T-cell (primary cell): ENCODE measurements at places on chromosomes 12 and 14.

- DNase-seq, result no peak
Observed at GRCh38 chr12:129779989-129780388, 123.8 kb downstream of the TMEM132D start.

- no peak for DNase-seq
Observed at GRCh38 chr14:77364146-77364545, 12.7 kb downstream of the TMED8 start.

DNA sequence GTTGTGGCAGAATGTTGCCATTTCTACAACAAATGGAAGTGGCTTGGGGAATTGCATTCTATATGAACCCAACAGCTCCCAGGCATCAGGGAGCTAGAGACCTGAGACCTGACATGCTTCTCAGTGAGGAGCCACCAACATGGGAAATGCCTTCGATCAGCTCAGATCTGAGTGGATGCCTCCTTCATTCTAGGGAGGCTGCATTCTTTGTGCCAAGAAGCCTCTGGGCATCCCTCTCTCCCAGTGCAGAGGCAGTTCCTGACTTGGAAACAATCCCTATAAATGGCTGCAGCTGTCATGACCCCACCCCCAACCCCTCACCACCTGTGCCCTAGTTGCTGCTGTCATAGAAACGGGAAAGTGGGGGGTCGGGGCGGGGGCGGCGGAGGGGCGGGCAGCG lies 196.3 kb downstream of the PPM1H start:
- DNase-seq, result no peak

DNA sequence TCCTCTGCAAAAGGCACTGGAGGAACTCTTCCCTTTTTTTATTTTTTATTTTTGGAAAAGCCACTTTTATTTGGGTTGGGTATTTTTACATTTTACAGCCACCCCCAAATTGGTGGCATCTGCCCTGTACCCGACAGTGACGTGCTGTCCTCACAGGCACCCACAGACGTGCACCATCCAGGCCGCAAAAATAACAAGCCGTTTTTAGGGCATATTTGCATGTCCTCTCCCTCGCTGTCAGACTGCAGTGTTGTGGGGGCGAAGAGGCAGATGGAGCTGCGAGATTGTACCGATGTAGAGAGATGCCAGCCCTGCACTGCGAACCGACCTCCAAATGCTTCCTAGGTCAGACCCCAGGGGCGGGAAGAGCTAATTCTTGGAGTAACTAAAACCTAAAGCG lies 12.2 kb downstream of the JDP2 start:
- no peak for DNase-seq

GRCh38 chr12:98698603-98699463 lies 53.7 kb downstream of the APAF1 start:
- DNase-seq, result no peak

DNA sequence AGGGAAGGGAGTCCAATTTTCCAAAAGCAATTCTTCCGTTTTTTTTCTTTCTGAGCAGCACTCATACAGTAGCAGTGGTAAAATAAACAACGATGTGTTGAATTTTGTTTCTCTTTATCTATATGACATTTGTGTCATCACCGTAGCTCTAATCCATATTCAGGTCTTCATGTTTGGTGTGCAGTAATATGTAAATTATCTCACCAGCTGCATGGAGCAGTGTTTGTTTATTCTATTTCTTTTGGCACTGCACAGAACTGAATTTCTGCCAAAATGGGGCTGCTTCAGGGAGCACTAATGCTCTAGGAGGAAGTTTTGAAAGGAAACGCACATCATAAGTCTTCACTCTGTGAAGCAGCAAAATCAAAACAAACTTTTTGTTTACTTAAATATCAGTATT lies 130.0 kb upstream of the NPAS3 start:
- no peak for DNase-seq

DNA sequence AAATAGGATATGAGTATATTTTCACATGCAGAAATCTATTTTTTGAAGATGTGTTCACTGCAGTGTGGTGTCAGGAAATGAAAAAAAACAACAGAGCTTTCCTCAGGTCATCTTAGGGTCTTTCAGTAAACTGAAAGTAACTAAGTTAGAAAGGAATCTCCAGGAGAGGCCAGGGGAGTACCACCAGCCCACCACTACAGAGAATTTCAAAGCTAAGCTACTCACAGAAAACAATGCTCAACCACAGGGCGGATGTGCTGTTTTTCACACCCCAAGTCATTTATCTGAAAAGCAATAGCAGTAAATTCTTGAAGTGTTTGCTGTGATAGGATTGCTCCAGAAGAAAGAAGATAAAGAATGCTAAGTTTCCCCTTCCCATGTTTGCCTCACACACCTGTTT lies 79.0 kb downstream of the IFNG start:
- DNase-seq, result no peak

DNA sequence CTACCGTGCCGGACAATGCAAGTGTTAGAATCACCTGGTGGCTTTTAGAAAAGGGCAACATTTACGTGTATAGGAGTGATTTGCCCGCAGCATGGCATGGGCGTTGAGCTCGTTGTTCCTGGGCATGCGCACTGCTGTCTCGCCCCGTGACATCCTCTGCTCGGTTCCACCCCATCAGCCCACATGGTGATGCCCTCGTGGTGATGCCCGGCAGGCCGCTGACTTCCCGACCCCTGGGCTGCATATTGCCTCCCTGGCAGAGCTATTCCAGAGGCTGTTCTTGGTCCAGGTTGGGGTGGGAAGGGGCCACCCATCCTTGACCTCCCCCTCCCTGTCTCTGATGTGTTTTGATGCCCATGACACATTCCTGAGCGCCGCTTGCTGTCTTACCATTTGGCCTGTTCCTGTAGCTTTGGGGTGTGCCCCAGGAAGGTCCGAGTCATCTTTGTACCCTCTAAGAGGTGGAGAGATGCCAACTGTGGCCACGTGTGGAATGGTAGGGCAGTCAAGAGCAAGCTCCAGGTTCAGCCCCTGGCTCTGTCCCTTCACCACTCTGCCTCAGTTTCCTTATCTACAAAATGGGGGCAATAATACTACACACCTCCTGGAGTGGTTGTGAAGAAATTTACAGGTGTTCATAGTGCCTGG lies 4.8 kb downstream of the HIP1R start:
- DNase-seq, result no peak

DNA sequence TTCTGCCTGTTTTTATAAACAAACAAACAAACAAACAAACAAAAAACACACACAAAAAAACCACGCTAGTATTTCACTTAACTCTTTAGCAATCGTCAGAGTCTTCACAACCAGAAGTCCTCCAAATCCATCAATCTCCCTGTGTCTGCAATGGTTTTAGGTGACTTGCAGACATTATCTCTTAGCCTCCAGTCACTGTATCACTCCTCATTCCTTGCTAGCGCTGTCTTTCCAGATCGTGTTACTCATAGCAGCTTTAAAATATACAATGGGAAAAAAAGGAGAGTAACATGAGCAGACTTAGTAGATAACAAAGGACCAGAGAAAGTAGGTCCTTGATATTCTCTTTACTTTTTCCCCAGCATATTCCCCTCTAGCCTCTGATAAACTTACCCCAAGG lies 15.5 kb upstream of the ETNK1 start:
- no peak for DNase-seq

DNA sequence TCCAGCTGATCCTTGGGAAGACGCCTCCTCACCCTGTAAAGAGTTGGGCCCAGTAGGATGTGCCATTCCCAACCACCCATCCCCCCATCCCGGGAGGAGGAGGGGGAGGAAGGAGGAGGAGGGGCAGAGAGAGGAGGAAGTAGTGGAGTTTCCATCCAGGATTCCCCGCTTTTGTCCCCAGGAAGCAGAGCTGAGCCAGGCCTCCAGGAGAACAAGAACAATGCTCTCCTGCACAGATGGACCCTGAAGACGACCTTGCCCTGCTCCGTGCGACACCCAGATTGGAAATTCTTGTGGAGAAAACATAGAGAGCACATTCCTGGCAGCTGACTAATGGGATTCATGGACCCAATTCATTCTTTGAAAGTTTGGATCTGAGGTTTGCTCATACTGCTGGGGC lies 132.3 kb upstream of the CRY1 start:
- DNase-seq, result no peak

DNA sequence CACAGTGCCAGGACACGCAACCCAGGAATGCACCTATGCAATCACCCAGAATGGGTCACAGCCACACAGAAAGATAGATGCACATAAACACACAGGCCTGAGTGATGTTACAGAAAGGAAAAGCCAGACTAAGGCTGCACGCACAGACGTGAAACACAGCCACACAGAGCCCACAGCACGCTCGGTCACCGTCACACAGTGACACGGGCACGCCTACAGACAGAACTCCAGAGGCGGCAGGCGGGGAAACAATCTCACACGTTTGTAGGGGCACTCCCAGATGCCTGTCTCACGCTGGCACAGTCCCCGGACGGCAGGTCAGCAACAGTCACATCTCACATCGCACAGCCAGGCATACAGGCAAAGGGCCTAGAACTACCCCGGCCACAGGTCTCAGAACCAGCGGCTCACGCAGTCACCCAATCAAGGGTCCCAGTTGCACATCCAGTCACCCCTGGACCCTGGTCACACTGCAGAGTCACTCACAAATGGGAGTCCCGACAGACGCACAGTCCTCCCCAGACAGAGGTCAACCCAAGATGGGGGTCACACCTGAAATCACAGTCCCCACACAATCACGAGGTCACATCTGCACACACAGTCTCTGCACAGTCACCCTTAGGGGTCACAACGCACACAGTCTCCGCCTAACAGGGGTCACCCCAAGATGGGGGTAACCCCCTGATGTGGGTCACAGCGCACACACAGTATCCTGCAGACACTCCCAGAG lies 790 bp downstream of the SSH1 start:
- peak; percentile 53 for DNase-seq

DNA sequence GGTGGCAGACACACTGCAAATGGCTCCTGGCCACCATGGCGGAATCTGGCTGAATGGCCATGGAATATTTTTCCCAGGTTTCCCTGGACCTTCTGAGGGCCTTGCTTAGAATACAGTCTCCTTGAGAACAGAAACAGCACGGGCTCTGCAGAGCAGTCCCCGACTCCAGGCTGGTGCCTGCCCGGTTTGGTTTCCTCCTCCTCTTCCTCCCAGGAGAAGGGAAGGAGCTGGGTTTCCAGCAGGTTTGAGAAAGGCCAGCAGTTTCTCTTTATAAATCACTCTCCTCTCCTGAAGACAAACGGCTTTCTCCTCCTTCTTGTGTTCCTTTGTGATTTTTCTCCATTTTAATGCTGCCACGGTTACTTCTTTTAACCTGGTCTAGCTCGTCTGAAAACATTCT lies 106.8 kb upstream of the RFLNA start:
- DNase-seq, result no peak

DNA sequence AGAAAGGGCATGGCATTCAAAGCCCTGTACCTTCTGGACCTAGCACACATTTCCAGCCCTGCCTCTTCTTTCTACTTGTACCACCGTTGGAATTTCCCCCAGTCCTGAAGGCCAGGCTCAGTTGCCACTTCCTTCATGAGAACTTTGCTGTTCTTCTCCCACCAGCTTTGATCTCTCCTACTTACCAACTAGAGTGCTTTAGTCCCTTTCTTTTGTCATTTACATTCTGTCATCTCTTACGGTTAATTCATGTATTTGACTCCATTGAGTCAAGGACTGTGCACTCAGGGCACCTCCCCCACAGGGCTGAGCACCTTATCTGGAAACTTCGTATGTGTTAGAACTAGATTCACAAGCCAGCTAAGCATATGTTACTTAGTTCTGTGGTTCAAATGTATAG lies 26.3 kb downstream of the BICDL1 start:
- DNase-seq, result peak; percentile 34

- no peak for DNase-seq
Observed at GRCh38 chr14:59360923-59361794, 104.0 kb downstream of the GPR135 start.

GRCh38 chr12:100908501-100908900 lies 113.9 kb downstream of the ANO4 start:
- no peak for DNase-seq

GRCh38 chr14:32938719-32939253 lies at the start of gene NPAS3:
Gene NPAS3, plus strand, starts transcription at chr14:32938879.
- no peak for DNase-seq

DNA sequence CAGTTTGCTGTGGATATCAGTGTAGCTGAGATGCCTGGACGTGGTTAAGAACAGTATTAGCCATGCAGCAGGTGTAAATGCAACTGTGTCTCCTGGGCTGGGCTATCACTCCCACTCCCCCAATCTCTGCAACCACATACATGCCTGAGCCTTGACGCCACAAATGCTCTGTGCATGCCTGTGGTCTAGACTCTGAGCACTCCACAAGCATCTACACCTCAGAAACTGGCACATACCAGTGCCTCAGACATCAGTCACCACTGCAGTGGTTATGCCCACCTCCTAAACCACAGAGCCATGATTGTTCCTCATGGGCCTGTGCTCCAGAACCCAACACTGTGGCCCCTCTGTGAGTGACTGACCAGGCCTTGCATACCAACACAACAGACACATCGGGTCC lies 226.8 kb upstream of the ALG10 start:
- no peak for DNase-seq

DNA sequence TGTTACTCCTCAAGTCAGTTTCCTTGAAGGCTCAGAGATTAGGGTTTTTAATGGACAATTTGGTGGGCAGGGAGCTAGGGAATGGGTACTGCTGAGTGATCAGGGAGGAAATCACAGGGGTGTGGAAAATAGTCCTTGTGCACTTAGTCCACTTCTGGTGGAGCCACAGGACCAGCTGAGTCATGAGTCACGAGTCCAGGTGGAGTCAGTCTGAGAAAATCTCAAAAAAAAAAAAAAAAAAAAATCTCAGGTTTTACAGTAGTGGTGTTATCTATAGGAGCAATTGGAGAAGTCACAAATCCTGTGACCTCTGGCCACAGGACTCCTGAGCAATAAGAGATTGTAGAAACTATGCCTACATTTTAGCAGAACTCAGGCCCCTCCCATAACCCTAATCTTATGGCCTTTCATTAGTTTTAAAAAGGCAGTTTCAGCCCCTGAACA lies 28.2 kb upstream of the AMN1 start:
- no peak for DNase-seq

- peak; percentile 57 for DNase-seq
Observed at GRCh38 chr12:48119078-48119833, at the start of gene PFKM. Gene PFKM, plus strand, starts transcription at chr12:48119364. Its CDS starts 3,411 bp downstream, at chr12:48122775.

GRCh38 chr12:93645702-93646101 lies 31.5 kb upstream of the CRADD start:
- DNase-seq, result no peak

GRCh38 chr14:60777856-60778578 lies 43.5 kb downstream of the MNAT1 start:
- no peak for DNase-seq
